Hepatocyte (in vitro differentiated cells): ENCODE measurements at places on chromosomes 11 and 22. TPM values are rescaled to one million over a fixed set of nuclear protein-coding genes. Genes with fewer than 3 reads are reported as not detected.

TRPM5 gene
- polyA plus RNA-seq: 0.13 and 0.36 TPM in 2 replicates

OR51B4 gene
- polyA plus RNA-seq: 0.17 TPM in 1 of 2 replicates, not detected in the other

SLC22A25 gene
- polyA plus RNA-seq: 1.5 and 1.8 TPM in 2 replicates

LRRC75B gene
- polyA plus RNA-seq: 34.5 and 38.2 TPM in 2 replicates

UBQLN3 gene
- polyA plus RNA-seq: not detected in 2 replicates

OR5A1 gene
- polyA plus RNA-seq: not detected in 2 replicates

CRYAB gene
- polyA plus RNA-seq: 64.8 and 123 TPM in 2 replicates

OR4A5 gene
- polyA plus RNA-seq: not detected in 2 replicates

CDCA5 gene
- polyA plus RNA-seq: 6.4 and 11.8 TPM in 2 replicates

VSIG10L2 gene
- 0.04 TPM in 1 of 2 replicates, not detected in the other for polyA plus RNA-seq
